NCI-H2227 treated with DMSO at 0.1 percent for 48 hours (cell line): ENCODE measurements at places on chromosomes 6 and 20.

DNA sequence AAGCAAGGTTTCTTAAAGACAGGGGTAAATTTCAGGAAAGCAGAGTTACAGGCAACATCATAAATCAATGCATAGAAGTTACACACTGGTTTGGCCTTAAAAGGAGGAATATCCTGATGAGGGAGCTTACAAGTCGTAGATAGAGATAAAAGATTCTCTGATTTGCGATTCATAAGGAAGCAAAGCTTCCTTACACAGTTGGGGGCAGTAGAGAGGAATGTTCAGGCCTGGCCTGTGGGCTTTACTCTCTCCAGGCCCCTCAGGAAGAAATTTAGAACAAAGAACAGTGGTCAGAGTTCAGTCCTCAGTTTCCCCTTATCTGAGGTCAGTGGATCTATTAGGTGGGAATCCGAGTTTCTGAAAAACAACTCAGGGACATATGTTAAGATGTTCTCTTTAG is 19.3 kb downstream of the HLA-C start:
- DNase-seq = no peak

DNA sequence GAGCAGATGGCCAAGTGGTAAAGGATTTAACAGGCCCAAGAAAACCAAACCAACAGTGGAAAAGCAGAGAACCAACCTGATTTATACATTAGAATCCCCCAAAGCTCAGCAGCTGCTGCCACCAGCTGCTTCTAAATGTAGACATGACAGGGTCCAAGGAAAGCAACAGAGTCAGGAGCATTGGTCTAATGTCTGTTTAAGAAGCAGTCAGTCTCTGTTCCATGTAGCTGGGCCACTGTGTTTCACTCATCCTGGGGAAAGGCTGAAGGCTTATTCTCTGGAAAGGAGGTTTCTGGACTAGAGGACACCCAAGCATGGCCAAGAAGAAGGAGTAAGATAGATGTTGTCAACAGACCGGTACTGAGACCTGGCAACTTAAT is 75.4 kb downstream of the TMEM244 start:
- no peak for DNase-seq

GRCh38 chr20:1588533-1589460 is 31.0 kb downstream of the SIRPB1 start:
- no peak for DNase-seq

GRCh38 chr6:106102034-106102433 is 15.9 kb downstream of the PRDM1 start:
- no peak for DNase-seq

DNA sequence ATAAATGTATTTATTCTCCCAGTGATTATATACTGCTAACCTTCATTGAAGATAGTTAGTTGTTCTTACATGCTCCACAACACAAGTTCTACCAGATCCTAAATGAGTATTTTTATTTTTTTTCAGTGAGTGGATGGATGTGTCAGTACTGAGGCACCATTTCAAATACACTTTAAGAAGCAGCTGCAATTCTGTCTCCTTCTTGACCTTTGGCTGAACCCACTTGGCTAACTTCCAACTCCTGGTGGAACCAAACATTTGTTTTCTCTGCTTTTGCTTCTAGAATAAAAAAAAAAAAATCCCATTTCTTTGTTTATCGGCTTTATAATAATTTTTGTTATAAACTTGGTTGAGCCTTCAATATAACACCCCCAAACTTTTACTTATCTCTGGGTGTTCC is 458.3 kb upstream of the MAP3K7 start:
- DNase-seq = peak; percentile 54

DNA sequence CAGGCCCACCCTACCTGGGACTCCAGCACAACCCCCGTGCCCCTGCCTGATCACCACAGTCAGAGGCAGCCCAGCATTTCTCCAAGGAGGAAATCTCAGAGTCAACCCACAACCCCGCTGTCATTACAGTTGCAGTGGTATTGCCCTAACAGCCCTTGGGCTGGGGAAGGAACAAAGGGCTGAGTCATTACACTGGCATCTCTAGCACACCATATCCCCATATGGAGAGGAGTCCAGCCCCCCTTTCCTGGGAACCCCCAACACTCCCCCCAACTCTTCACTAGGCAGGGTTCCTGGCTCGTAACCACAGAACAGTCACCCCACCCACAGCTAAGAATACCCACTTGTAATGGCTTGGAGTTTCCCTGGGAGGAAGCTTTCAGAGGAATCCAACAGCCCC is 149.4 kb upstream of the OGFRL1 start:
- no peak for DNase-seq

- no peak for DNase-seq
These were observed 449.7 kb downstream of the CDH26 start for GRCh38 chr20:60407938-60408337.

GRCh38 chr6:43506171-43506570 is 4.0 kb downstream of the LRRC73 start:
- no peak for DNase-seq

- no peak for DNase-seq
These were observed 1057.6 kb downstream of the KIF16B start for GRCh38 chr20:15515691-15516090.

DNA sequence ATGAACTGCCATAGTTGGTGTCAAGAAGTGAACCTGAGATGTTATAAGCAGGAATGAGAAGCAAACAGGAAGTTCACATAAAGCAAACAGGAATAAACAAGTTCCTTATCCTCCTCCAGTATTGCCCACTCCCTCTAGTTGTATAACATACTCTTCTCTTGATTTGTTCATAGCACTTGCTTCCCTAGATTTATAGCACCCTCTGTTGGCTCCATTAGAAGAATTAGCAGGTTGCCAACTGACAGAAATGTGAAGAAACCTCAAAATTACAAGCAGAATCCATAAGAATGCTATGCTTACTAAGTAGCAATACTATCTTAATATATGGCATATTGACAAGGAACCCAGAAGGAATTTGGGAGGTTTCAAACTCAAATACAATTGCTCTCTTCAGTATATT is 195.4 kb downstream of the TBX18 start:
- DNase-seq = peak; percentile 0

DNA sequence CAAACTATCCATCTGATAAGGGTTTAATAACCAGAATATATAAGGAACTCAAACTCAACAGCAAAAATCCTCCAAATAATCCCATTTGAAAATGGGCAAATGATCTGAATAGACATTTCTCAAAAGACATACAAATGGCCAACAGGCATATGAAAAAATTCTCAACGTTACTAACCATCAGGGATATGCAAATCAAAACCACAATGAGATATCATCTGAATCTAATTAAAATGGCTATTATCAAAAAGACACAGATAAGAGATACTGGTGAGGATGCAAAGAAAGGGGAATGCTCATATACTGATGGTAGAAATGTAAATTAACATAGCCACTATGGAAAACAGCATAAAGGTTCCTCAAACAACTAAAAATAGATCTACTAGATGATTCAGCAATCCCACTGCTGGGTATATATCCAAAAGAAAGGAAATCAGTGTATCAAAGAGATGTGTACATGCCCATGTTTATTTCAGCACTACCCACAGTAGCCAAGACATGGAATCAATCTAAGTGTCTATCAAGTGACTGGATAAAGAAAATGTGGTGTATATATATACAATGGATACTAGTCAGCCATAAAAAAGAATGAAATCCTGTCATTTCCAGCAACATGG is 6.1 kb upstream of the BRD2 start:
- DNase-seq = no peak

DNA sequence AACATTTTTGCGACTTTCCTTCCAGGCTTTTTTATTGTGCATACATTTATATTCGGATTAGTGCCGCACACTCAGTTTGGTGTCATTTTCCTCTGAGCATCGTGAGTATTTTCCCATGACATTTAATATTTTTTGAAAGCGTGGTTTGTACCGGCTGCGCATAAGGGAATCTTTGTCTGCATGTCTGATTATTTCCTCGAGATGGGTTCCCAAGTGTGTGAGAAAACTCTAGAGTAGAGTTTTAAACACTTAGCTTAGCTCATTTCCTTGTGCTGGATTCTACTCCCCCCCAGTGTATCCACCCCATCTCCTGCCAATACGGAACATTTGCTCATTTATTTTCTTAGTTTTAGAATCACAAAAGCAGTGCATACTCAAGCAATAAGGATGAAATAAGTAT is 94.3 kb downstream of the CDC5L start:
- DNase-seq = no peak

- no peak for DNase-seq
These were observed 16.8 kb downstream of the IL22RA2 start for GRCh38 chr6:137156650-137157049.

DNA sequence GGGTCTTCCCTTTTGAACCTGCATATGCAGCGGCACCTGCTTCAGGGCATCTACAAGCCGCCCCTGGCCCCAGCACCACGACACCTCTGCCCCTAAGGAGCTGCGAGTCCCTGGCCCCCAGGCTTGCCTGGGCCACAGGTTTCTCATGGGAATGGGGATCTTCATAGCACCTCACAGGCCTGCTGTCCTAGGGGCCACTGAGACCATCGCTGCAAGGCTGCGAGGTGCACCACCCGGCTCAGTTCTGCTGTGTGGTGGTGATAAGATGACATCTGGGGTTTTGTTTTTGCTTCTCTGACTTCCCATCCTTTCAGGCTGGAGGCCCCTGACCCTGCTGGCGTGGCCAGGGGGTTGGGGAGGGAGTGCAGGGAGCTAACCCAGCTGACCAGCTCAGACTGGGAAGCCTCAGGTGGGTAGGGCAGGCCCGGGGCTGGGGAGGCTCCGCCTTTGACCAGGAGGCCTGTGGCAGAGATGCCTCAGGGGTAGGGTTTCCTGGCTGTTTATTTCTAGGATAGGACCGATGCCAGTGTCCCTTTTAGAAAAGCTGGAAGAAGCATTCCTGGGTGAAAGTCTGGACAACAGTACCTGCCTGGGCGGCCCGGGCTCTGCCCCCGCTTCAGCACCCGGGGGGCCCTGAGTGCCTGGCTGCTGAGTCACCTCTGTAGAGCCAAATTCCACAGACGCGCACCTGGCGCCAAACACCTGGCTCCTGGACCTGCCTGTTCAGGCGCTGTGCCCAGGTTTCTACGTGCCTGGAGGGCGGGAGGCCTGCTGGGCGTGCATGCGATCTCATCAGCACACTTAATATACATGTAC is 264.7 kb downstream of the DLL1 start:
- DNase-seq = no peak

DNA sequence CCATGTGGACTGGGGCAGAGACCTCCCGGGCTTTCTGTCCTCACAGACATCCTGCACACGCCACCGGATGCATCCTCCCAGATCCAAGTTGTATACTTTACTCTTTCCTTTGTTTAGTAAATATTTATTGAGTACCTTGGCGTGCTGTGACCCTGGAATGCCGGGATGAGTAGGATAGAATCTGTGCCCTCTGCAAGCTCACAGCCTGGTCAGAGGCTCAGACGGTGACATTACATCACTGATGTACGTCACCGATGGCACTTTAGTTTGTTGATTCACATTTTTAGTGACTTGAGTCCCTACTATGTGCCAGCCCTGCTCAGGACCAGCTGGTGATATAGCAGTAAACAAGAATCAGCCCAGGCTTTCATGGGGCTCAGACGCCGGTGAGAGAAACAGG is 32.9 kb downstream of the SIRPA start:
- no peak for DNase-seq

DNA sequence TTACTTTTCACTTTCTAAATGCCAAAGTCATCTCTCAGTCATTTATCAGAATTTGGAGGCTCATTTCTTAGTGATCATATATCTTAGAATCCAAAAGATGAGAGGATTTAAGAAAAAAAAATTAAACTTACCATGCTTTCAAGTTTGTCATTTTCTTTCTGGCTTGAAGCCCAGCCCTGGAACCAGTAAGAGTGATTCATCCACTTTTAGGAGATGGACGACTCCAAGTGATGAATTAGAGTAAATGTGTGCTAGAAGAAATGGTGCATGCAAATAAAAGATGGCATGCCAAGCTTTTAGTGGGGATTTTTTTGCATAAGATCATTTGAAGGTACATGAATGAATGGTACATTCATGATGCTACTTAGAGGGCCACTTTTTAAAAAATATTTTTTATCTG is 20.1 kb downstream of the PLCB1 start:
- no peak for DNase-seq

DNA sequence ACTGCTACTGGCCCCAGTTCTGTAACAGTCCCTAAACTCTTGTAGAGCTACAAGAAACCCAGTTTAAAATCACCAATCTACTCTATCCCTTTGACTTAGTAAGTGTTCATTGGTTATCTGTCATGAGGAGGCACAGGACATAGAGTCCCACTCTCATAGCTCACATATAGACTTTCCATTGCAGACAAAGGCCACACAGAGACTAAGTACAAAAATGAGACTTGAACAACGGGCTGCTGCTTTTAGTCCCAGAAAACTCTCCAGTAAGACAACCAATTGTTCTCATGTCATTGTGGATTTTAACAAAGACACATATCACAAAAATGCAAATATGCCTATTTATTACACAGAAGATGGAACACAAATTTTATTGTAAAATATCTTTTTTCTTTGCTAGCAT is 197.4 kb downstream of the PTPRK start:
- no peak for DNase-seq

DNA sequence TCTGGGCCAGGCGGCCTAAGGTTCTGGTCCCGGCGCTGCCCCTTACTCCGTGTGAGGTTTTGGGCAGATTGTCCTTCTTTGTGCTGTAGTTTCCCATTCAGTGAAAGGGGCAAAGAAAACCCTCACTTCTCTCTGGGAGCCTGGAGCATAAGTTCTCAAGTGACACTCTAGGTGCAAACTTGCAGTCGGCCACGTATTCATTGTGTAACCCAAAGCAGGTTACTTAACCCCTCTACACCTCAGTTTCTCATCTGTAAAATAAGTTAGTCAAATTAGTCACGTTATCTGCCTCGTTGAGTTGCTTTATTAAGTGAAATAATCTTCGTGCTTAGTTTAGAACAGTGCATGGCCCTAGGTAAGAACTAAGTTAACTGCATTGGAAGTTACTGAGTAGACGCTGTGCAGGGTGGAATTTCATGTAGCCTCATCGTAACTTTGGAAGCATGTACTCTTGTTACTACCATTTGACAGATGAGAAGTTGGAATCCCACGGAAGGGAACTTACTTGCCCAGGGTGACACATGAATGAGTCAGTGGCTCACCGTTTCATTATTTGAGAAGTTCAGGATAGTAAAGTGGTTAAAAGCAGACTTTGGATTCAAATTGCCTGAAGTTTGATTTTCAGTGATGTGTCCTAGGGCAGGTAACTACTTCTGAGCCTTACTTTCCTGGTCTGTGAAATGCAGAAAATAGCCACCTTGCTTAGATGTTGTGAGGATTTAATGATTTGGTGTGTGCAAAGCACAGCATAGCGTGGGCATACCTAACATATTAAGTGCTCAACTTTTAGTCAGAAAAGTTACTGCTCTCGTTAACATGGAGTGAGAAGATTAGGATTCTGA is 556 bp upstream of the MROH8 start:
- no peak for DNase-seq
